Skin of body (tissue), 3 donors: ENCODE measurements at places on chromosomes 16 and 17.

DNA sequence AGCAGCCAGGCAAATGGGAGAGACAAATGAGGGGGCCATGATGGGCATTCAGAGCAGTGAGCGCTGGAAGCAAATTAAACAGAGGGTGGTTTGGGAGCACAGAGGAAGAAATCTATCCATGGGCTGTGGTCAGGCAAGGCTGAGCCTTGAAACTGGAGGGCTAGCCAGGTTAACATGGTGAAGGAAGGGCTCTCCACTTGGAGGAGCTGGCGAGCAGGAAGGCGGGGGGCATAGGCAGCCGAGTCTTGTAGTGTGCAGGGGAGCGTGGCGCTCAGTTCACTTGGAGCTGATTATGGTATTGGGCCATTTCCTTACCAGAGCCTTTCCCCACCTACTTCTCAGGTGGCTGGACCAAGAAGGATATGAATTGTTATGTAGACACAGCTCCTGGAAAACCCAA lies 189.7 kb downstream of the SNX29 start:
- DNase-seq = no peak

GRCh38 chr17:21463204-21463661 lies 87.1 kb downstream of the KCNJ12 start:
- DNase-seq = no peak

DNA sequence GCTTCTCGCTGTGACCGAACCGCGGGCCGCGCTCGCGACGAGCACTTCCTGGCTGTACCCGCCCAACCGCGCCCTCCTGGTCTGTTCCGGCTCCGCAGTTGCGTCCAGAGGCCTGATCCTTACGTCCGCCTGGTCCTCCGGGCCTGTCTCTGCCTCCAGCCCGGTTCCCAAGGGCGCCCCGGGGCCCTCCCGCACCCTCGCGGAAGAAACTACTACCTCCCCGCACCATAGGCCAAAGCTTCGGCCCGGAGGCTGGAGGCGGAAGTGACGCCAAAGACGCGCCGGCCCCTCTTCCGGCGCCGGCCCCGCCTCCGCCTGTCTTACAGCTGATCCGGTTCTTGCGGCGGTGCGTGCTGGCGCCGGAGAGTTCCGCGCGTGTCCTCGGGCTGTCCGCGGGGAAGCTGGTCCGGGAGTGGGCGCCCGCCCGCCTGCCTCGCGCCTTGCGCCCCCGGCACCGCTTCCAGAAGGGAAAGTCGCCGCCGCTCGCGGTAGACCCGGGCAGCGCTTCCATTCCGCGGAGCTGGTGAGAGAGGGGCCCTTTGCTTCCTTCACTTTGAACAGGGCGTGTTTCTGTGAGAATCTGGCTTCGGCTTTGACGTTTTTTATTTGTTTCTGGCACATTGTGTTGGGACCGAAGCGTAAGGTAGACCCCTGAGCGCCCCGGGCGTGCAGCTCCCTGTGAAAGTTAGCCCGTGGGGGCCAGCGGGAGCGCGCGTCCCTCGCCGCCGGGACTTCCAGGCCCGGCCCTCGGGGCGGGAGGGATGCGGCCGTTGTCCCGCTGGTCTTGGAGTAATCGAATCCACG lies at the start of gene ZNF778:
ZNF778 (plus strand) TSS at position 316 of the 804 bp plus-strand sequence. CDS start 3,425 bp downstream, outside the sequence.
- peak; percentile 69 for DNase-seq

DNA sequence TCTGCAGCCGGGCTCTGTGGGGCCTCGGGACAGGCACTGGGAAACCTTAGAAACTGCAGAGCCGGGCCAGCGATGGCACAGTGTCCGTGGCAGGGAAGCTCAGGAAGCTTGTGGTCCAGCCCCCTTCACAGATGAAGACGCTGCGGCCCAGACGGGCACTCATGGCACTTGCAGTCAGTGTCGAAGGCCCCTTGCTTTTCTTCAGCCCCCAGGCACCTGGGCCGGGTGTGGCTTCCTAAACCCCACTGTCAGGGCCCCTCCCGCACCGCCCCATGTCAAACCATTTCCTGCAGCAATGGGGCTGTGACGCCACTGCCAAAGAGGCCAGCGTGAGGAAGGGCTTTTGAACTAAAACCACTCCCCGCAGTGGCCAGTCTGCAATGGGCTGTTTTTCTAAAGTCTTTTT lies 164.0 kb downstream of the LAT start:
- DNase-seq = no peak

DNA sequence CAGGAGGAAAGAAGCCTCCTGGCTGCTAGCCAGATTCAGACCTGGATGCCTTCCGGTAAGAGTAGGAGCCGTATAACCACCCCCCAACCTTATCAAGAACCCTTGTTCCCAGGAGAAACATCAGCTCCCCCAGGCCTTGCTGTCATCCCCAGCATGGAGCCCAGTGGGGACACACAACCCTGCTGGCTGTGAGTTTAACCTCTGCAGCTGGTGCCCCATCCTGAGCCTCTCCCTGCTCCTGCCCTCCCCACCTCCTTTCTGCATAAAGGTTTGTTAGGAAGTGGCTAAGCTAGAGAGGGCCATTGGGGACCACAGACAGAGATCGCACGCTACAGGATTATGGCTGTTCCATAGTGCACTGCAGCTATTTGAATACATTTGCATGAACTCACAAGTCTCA lies 55.5 kb upstream of the RPL38 start:
- DNase-seq = no peak

GRCh38 chr16:82063456-82064082 lies 28.5 kb downstream of the HSD17B2 start:
- no peak for DNase-seq

GRCh38 chr16:62404842-62405611 lies 368.8 kb upstream of the CDH8 start:
- no peak for DNase-seq

- no peak for DNase-seq
Observed at GRCh38 chr17:79085154-79085920, 10.7 kb downstream of the ENGASE start.

GRCh38 chr16:11534262-11534661 lies 52.5 kb downstream of the LITAF start:
- DNase-seq = no peak

- no peak for DNase-seq
Observed at GRCh38 chr17:36876966-36877365, 60.3 kb upstream of the LHX1 start.

DNA sequence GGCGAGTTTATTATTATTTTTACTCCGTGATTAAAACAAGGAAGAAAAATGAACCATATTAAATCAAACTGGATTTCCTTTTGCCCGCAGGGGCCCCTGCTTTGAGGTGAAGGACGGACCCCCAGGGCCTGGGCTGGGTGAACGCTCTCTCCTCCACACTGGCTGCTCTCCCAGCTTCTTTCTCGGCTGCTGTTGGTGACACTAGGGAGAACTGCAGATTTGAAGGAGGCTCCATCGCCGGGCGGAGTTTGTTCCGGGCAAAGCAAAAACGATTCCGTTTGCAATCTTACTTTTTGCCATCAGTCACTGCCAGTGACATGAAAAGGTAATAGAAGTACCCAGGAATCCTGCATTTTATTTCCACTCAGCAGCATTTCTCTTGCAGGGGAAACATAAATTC lies 221.6 kb upstream of the SDK2 start:
- DNase-seq = no peak

GRCh38 chr17:71338396-71338795 lies 782.4 kb upstream of the SOX9 start:
- no peak for DNase-seq

- DNase-seq = peak; percentile 54
Observed at GRCh38 chr16:1048442-1049112, 24.0 kb upstream of the SSTR5 start.

DNA sequence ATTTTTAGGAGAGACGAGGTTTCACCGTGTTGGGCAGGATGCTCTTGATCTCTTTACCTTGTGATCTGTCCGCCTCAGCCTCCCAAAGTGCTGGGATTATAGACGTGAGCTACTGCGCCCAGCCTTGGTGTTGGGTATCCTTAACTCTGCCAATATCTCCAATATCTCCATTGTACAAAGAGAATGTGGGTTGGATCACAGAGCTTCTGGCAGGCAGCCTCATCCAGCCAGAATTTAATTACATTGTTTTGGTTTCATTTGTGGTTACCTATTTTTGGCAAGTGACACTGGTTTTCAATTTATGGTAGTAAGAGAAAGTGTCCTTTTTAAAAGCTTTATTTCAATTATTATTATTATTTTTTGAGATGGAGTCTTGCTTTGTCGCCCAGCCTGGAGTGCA lies 14.0 kb upstream of the RFWD3 start:
- DNase-seq = no peak

GRCh38 chr17:1611715-1612114 lies 16.9 kb downstream of the SLC43A2 start:
- DNase-seq = no peak

DNA sequence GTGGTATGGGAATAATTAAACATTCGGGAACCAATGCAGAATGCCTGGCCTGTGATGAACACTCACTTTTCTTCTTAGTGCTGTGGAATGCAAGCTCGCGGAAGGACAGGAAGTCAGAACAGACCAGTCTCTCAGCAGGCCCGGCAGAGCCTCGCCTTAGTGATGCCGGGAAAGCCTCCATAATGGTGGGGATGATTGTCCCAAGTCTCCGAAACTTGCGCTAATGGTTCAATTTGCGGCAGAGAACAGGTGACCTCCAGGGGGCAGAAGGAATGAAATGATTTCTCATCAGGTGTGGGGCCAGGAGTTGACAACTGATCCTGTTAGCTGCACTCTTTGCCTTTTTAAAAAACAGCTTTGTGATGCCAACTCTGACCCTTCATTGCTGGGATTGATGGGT lies 170.6 kb downstream of the GSG1L start:
- no peak for DNase-seq

GRCh38 chr16:58034774-58035173 lies 9.2 kb downstream of the MMP15 start:
- no peak for DNase-seq

DNA sequence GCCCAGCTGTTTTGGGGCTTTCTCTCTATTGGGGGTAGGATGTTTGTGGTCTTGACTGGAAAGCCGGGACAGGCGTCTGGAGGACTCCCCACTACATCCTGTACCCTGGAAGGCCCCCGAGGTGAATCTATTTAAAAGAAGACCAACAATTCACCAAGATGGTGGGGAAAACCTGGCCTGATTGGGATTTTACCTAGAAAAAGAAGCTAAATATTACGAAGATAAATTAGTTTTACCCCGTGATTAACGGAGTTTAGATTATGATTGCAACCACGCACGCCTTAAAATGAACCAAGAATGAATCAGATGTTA lies 779 bp upstream of the CCDC102A start:
- DNase-seq = no peak

GRCh38 chr17:44829523-44830358 lies at the start of gene GJC1:
TSS of gene GJC1 (minus strand) at chr17:44830287. CDS start at chr17:44805817, 24,470 bp downstream.
- DNase-seq = no peak
